ENCODE measurements at places on chromosomes 2 and 18.

DNA sequence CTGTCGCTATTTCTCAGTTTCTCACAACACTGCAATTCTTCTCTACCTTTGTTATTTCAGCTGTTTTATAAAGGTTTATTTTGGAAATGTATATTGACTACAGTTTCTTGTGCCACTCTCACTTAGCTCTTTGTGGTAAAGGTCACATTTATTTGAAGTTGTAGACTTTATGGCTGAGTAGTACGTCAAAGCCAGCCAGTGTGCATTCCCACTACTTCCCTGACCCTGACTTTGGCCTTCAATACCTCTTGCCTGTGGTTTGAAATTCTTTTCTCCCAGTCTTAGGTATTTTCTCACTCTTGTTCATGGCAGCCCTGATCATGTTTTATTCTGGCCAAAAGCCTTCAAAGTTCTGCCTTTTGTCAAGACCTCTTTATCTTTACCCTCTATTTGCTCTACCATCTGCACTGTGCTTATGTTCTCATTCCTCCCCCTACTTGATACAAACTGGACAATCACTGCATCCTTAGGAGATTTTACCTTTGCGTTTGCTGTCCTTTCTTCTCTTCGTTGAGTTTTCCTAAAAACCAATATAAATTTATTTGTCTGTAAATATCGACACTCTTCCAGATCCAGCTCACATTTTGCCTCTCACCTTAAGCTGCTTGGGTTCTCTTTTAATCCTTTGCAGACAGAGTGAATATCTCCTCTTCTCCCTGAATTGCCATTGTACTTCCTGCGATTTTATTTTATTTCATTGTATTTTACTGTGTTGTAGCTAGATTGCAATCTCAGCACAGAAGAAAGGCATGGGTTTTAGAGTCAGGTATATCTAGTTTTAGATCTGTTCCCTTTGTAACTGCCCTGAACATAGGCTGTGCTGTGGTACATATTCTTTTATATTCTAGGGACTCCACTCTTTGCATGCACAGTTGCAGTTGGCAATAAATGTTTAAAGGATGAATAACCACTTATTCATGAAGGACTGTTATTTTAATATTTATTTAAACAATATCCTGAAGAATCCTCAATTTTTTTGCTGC is 31.2 kb downstream of the GULP1 start:
- H3K27ac ChIP-seq: no peak overlapping the region
- no peaks in the 10 kb centered on the region for H3K4me1 ChIP-seq

DNA sequence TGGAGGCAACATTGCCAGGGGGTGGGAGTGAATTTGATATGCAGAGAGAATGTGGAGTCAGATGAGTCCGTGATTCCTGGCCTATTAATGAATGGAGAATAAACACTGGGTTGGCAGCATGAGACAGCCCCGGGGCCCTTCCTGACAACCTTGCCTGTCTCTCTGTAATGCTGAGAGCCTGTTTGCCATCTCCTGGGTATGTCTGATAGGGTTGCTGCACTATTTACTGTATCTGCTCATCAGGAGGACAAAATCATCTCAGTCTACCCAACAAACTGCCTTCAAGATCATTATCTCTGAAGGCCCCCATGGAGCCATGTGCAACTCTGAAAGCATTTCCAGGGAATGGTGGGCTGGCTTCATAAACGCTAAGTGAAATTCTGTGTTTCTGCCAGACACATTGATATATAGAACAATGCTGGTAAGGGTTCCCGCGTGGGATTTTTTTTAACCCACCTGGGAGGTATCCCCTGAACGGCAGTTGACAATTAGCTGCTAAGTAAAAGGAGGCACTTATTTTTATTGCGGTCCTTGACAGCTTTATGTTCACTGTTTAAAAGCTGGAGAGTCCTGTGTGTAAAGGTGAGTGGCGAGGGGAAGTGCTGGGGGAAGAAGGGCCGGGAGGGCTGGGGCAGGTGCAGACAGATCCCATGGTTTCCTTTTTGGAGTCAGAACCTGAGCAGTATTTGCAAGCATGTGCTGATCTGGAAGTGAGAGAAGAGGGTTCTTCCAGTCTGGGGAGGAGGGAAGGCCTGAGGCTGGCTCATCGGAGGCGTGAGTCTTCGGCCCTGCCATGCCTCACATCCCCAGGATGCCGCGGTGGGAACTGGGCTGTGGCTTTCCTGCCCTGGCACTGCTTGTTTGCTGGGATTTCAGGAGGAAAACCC is 64.8 kb downstream of the ARHGAP25 start:
- peaks cover 11% of the 10 kb centered on the region for H3K36me3 ChIP-seq
- no peak for DNase-seq

DNA sequence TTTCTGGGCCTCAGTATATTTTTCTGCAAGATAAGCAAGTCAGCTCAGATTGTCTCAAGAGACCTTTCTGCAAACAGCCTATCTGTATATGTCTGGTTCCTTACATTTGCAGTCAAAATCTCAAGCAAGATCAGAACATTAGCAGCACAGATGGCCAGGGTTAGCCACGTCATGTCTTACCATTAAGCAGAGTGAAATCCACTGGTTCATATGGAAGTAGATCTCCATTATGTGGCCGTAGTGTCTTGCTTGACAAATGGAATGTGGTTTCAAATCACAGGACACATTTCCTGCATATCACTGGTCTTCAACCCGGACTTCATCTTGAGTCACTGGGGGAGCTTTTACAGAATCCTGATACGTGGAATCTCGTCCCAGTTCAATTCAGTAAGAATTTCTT is 500.2 kb downstream of the FBXO15 start:
- no peaks in the 10 kb centered on the region for H3K4me1 ChIP-seq
- no peak for DNase-seq
- H3K36me3 ChIP-seq: no peaks in the 10 kb centered on the region
- H3K27me3 ChIP-seq: no peaks in the 10 kb centered on the region
- no peak overlapping the region for H3K27ac ChIP-seq

GRCh38 chr2:61478086-61478485 is 7.2 kb upstream of the USP34 start:
- DNase-seq: no peak
- H3K4me3 ChIP-seq: no peak overlapping the region
- H3K27me3 ChIP-seq: no peaks in the 10 kb centered on the region
- no peak overlapping the region for H3K27ac ChIP-seq
- H3K4me1 ChIP-seq: no peaks in the 10 kb centered on the region

- H3K27ac ChIP-seq: no peak overlapping the region
- peaks cover 39% of the 10 kb centered on the region for H3K36me3 ChIP-seq
- H3K27me3 ChIP-seq: no peaks in the 10 kb centered on the region
- no peaks in the 10 kb centered on the region for H3K4me1 ChIP-seq
Measured at GRCh38 chr18:741931-742512, 29.6 kb upstream of the ENOSF1 start.

DNA sequence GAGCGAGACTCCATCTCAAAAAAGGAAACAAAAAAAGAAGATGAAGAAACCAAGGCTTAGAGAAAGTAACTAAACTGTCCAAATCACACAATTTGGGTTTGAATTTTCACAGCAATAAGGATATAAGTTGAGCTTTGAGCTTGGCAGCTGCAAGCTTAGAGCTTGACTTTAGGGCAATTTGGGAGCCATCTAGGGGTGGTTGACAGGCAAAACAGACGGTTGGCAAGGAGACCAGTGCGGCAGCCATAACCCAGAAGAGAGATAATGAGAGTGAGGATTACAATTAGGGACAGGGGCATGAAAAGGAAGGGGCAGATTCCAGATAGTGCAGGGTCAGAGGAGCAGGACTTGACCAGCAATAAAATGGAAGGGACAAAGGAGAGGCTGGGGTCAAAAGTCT is 382.2 kb upstream of the HNRNPA3 start:
- H3K4me1 ChIP-seq: no peaks in the 10 kb centered on the region
- no peak overlapping the region for H3K4me3 ChIP-seq
- no peaks in the 10 kb centered on the region for H3K36me3 ChIP-seq
- H3K27me3 ChIP-seq: peaks cover 6% of the 10 kb centered on the region

DNA sequence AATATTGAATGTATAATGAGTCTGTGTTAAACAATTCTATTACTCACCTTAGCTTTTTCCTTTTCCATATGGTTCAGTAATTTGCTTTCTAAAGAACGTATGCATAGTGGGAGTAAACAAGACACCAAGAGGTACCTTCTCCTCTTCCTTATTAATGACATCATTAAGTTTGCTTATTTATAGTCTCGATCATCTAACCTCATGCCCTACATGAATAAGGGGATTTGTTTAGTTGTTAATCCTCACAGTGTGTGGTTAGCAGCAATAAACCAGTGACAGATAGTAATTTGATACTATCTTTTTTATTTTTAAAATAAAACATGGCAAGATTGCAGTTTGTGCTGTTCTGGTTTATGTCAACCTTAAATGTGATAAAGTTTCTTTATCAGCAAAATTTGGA is 69.7 kb downstream of the COBLL1 start:
- no peaks in the 10 kb centered on the region for H3K4me1 ChIP-seq
- no peaks in the 10 kb centered on the region for H3K27me3 ChIP-seq
- no peak for DNase-seq
- H3K27ac ChIP-seq: no peak overlapping the region
- no peak overlapping the region for H3K4me3 ChIP-seq
